ENCODE measurements at places on chromosomes 12 and 14.

- DNase-seq: no peak
These were observed 22.8 kb upstream of the LRIG3 start for GRCh38 chr12:58943079-58943478.

- DNase-seq: no peak
These were observed 18.5 kb downstream of the UTP20 start for GRCh38 chr12:101298426-101298825.

DNA sequence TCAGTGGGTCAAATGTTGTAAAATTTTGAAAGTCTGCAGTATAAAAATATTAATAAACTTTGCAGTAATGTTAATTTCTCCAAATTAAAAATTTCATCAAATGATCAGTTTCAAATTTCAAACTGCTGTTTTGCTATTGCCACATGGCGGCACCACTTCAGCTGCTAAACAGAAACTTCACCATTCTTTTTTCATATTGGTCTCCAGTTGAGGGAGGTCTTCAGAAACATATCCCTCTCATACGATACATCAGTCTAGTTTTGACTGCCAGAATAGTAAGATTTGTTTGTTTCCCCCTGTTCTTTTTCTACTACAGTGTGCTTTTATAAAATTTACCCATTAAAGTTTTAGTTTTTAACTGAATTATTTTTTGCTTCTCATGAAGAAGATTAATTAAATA is 4.2 kb upstream of the TRHDE start:
- no peak for DNase-seq

DNA sequence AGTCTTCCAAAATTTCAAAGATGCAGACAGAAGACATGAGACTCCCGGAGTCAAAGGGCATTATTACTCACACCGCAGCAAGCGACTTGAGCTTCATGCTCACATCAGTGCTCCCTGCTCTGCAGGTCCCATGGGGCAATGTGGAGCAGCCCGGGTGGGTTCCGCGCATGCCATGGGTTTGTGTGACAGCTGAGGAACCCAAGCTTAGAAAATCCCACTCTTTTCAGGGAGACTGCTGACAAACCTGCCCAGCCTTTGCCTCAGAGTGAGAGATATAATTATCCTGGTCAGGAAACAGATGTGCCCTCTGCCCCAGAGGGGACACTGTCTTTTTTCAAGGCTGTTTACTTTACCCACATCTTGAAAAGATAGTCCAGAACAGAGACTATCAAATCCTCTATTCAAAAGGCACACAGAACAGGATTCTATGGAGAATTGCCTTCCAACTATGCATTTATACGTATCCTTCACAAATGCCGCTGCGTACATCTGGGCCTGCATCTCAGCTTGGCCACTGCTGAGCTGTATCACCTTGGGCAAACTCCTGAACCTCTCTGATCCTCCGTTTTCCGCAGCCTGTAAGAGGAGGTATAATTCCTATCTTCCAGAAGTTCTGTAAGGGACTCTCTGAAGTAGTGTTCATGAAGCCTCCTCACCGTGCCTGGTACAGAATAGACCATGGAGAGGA is 16.0 kb downstream of the C14orf132 start:
- DNase-seq: no peak

DNA sequence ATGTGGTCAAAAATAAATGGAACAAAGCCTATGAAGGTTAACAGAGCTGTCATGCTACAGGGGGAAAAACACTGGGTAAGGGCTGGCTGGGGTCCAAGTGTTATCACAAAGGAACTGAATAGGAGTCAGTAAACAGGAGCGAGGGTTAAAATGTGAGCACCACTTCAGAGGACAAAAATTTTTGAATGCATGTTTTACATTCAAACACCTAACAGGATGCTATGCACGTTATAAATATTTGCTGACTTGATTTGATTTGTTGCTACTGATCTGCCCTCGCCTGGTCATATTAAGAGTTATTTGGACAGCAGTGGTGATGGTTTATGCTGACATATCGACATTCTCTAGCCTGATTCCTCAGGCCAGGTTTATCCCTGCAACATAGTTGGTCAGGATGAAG is 7.4 kb upstream of the KTN1 start:
- DNase-seq: no peak

DNA sequence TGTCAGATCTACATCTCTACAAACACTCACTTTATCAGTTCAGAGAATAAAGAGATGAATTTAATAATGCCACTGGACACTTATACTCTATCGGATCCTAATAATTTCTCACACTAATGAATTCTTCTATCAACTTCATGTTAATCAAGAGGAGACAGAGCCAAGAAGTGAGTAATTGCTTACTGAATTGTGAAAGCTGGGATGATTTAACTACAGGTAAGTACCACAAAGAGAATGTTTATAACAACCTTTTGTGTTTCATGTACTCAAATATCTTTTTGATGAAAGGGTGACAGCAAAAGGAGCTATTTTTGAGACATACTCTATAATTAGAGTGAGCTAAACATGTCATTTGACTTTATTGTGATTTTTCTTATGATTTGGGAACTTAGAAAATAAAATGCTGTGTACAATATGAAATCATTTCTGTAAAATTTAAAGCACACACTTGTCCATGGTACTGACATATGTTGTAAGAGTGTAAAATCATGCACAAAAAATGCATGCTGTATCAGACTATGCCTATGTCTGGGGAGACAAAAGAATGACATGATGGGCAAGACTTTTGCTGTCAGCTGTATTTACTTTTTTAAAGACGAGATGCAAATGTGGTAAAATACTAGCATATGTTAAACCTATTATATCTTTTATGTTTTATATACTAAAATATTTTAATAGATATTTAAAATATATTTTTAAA is 361.2 kb downstream of the CCER1 start:
- DNase-seq: no peak

DNA sequence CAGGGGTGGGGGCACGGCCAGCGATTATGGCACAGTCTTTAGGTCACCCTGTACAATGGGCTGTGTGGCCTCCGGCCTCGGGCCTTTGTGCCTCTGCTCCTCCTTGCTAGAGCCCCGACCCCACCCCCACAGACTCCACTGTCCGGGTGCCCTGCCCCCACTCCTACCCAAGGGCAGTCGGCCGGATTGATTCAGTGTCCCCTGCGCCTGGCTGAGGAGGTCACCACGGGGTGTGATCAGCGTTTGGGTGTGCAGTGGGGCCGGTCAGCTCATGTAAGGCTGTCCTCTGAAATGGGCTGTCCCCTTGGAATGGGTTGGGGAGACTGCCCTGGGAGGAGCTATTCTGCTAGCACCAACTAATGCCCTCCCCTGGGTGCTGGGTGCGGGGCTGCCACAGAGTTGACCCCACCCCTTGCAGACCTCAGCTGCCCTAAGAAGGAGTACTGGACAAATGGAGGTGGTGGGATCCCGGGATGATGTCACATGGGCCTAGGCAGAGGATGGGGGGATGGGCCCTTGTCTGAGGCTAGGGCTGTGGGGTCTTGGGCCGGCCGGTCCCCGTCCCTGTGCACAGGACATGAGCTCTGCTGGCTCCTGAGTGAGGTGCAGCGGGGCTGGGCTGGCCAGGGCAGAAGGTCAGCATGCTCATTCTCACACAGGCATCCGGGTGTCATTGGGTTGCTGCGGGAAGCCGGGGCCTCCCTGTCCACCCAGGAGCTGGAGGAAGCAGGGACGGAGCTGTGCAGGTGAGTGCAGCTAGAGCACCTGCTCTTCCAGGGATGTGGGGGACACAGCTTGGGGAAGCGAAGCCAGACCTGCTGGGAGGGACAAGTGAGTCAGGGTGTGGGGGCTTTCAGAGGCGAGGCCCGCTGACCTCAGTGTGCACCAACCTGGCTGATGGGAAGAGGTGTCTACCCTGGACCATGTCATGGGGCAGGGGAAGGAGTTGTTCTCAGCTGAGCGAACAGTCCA is 23.4 kb downstream of the ASPG start:
- DNase-seq: no peak
